ENCODE measurements at places on chromosomes 11 and 22. TPM values are rescaled to one million over a fixed set of nuclear protein-coding genes. Genes with fewer than 3 reads are reported as not detected.

PRR5L gene
- 75.8 TPM for total RNA-seq

DAGLA gene
- 0.83 TPM for total RNA-seq

DNA sequence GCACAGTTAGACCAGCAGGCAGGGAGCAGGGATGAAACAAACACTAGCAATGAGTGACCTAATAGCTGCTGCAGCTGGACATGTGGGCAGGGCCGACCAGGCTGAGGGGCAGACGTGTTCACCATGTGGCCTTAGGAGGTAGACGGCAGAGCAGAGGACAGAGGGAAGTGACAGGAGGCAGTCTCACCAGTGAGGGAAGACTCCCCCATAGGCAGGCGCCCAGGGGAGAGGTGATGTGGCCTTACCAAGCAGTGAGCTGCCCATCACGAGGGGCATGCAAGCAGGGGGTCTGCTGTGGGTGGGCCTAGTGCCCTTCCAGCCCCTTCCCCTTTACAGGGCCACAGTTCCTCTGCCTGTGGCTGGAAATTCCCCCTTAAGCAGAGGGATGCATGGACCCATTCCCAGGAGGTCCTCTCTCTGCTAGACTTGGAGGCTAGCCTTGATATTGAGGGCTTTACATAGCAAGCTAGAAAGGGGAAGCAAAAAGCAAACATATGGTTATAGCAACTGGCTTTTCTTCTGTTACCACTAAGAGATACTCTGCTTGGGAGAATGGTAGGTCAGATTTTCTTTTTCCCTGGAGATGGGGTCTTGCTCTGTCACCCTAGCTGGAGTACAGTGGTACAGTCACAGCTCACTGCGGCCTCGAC lies 67.6 kb downstream of the MPPED1 start:
- no peak for DNase-seq

DNA sequence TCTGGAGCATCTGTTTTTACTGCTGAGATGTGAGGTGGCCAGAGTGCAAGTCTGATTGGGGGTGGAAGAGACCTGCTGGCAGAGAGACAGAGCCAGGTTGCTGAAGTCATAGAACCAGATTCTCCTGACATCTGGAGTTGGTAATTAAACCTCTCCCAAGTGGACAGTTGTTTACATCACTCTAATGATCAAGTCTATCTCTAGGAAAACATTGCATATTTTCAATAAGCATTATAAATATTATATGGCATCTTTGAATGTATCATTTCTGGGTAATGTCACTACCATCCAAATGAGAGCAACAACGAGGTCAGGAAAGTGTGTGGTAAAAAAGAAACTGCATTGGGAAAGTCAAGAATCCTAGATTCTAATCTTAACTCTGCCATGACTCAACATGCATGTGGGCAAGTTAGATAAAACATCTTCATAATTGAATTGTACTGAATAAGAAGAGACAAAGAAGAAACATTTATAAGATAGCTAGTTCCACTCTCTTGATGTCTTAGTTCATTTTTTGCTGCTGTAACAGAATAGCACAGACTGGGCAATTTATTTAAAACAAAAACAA lies 351.2 kb upstream of the API5 start:
- DNase-seq: no peak

HBB gene
- not detected for total RNA-seq

- no peak for DNase-seq
These were observed 9.4 kb upstream of the FADD start for GRCh38 chr11:70193411-70194292.

All from H4 (cell line).